ENCODE measurements at places on chromosomes 6 and 20.
A peak's percentile ranks its signal among the peaks of the same experiment; 100 is the strongest.

- DNase-seq: no peak
These were observed 36.5 kb upstream of the STK35 start for GRCh38 chr20:2065099-2065498.

DNA sequence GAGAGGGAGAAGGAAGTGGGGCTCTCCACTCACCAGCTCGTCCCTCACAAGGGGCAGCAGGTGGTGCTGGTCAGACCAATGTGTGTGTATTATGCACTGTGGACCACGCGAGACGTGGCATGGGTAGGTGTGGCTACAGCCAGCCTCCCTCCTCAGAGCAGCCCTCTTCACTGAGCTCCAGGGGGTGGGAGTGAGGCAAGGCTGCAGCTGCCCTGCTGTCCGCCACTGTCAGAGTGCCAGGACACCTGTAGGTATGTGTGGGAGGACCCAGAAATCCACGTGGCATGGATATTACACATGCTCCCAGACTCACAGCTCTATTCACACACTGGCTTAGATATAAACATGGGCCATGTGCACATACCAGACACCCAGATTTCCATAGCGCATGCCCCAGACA lies 90.3 kb downstream of the VEGFA start:
- DNase-seq: no peak

DNA sequence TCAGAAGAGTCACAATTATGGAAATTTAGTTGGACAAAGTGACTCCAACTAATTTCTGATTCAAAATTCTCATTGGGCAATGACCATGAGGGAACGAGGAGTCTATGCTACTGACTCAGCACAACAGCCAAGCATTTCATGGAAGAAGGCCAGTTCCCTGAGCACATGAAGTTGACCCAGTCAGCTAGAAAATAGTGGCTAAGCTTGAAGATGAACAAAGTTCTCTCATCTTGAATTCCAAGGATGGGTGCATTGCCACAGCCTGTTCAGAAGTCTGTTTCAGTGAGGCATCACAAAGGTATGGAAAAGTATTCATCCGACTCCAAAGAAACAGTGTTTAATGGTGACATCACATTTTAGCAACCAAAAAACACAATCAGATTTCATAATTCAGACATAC lies 676.9 kb downstream of the HACE1 start:
- no peak for DNase-seq

GRCh38 chr6:166031275-166031674 lies 136.4 kb downstream of the TBXT start:
- no peak for DNase-seq

- no peak for DNase-seq
These were observed 2.9 kb upstream of the TFB1M start for GRCh38 chr6:155317186-155317585.

- DNase-seq: no peak
These were observed 78.4 kb downstream of the PRND start for GRCh38 chr20:4800131-4800530.

DNA sequence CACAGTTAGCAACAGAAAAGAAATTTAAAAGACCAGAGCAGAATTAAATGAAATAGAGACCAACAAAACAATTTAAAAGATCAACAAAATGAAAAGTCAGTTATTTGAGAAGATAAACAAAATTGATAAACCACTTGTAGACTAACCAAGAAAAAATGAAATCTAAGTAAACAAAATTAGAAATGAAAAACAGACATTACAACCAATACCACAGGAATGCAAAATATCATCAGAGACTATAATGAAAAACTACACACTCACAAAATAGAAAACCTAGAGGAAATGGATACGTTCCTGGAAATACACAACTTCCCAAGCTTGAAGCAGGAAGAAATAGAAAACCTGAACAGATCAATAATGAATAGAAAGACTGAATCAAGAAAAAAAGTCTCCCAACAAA lies 97.8 kb downstream of the WDR27 start:
- DNase-seq: no peak

- peak; percentile 83 for DNase-seq
These were observed 14.9 kb downstream of the CST3 start for GRCh38 chr20:23622839-23623343.

- no peak for DNase-seq
These were observed 135.6 kb downstream of the SLC24A3 start for GRCh38 chr20:19347943-19348456.

DNA sequence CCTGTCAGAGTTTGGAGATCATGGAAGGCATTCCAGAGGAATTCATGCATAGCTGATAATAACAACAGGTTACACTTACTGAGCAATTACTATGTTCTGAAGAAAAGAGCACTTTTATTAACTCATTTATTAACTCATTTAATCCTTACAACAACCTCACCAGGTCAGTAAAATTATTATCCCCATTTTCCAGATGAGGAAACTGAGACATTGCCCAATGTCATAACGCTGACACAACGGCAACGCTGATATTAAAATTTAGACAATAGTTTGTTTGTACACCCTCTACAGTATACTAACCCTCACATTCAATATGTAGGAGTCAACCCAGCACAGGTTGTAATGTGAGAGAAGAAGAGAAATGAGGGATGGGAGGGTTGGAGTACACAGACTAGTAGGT lies 105.0 kb downstream of the RNGTT start:
- DNase-seq: no peak

GRCh38 chr6:92109956-92110355 lies 1309.4 kb downstream of the EPHA7 start:
- no peak for DNase-seq

DNA sequence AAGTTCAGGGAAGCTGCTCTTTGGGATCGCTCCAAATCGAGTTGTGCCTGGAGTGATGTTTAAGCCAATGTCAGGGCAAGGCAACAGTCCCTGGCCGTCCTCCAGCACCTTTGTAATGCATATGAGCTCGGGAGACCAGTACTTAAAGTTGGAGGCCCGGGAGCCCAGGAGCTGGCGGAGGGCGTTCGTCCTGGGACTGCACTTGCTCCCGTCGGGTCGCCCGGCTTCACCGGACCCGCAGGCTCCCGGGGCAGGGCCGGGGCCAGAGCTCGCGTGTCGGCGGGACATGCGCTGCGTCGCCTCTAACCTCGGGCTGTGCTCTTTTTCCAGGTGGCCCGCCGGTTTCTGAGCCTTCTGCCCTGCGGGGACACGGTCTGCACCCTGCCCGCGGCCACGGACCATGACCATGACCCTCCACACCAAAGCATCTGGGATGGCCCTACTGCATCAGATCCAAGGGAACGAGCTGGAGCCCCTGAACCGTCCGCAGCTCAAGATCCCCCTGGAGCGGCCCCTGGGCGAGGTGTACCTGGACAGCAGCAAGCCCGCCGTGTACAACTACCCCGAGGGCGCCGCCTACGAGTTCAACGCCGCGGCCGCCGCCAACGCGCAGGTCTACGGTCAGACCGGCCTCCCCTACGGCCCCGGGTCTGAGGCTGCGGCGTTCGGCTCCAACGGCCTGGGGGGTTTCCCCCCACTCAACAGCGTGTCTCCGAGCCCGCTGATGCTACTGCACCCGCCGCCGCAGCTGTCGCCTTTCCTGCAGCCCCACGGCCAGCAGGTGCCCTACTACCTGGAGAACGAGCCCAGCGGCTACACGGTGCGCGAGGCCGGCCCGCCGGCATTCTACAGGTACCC lies at the start of gene ESR1:
Gene ESR1, plus strand, starts transcription at position 170 of the 858 bp plus-strand sequence. Its CDS starts 231 bp downstream, at position 401.
- no peak for DNase-seq

DNA sequence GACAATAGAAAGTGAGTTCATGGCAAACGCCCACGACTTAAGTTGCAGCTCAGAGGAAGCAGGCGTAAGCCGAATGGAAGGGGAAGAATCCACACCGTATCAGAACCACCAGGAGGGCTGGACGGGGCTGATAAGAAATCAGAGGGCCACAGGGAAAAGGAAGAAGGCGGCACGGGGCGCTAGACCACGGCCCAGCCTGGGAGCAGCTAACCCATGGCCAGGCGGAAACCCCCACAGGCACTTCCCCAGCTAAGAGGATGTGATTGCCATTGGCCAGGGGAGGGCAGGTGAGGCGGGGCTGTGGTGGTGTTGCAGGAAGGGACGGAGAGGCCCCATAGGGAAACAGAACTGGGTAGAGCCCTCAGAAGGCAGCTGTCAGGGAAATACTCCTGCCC lies 174.0 kb upstream of the AFDN start:
- DNase-seq: no peak

DNA sequence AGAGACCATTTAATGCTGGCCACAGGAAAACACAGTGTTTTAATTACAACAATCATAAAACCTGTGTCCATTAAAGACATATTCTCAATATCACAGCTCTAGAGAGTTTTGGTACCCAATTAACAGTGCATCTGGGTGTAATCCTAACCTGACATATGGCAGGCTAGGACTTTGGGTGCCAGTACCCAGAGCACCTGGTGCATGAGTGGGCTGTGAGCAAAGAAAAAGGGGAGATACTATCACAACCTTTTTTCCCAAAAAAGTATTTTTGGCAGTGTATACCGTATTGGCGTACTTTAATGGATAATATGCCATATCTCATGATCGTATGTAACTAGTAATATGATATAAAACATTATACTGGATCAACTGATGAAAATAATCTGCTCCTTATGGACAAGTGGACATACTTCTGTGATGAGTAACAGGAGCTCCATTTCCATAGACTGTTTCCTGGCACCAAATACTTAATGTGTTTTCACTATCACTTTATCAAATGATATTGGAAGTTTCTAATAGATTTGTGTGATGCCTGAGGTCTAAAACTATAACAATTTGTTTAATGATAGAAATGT lies 91.7 kb downstream of the COL19A1 start:
- DNase-seq: no peak

DNA sequence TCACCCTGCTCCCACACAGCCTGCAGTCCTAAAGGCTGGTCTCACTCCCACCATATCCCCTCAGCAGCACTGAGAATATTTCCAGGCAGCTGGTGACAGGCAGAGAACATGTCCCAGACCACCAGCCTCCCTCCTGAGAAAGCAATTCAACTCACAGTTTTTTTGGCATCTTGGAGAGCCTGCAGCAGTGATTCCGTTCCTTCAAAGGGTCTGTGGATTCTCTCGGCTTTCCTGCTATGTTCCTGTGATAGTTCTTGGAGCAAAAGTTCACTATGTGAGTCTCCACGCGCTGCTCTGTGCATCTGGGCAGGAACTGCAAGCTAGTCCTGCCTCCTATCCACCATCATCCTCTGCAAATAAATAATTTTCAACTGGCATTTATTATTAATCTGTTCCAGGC lies 448.3 kb upstream of the HSF2 start:
- DNase-seq: no peak

DNA sequence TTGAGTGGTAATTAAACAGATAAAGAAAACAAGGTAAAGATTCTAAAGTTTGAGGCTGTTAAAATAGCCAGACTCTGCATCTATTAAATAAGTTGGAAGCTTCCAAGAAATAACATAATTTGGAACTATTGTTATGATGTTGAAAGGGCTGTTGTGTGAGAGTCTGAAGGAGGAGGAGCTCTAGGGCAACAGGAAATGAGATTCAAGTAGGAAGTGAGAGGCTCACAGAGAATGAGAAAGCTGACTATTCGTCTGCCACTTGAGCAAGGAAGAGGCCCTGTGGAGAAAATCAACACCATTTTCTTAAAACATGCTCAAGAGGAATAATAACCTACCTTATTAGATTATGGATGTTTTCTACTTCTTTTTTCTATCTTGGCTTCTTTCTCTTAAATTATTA lies 185.2 kb downstream of the SLC24A3 start:
- DNase-seq: no peak

DNA sequence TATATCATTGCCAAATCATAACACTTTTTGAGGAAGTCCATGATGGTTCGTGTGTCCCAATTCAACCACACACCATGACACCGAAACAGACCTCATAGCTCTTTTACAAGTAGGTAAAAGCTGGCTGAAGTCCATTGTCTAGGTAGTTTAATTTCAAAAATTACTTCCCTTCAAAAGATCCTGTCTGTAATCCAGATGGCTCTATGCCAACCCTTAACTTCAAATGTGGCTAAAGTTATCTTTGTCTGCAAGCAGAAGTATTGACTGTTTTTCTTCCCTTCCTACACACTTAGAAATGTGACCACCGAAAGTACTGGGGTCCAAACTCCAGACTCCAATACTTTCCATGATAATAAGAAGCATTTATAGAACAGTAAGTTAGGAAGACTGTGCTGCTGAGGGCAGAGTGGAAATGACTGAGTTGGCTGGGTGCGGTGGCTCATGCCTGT lies 8.3 kb upstream of the TIAM2 start:
- DNase-seq: no peak

DNA sequence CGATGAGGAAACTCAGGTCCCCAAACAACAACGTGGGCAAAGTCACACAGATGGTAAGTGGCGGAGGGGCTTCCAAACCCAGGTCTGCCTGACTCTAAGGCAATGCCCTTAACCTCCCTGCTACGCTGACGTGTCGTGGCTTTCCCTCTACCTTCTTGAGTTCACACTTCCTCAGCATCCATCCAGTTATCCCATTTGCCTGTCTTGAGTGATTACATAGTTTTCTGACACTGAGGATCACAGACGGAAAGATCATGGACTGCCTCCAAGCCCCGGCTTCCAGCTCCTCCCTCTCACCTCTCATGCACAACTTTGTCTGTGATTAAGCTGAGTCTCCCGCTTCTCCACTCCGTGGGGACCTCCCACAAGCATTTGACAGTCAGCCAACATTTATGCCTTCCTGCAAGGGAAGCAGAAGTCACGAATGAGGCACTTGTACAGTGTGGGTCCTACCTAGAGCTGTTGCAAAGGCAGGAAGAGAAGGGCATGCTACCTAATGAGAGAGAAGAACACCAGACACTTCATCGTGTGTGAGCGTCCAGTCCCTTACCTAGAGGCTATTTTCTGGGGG lies 33.8 kb downstream of the TBC1D7 start:
- no peak for DNase-seq

- DNase-seq: no peak
These were observed 4.7 kb downstream of the SNRNP48 start for GRCh38 chr6:7594579-7595125.

- no peak for DNase-seq
These were observed 73.5 kb downstream of the ADTRP start for GRCh38 chr6:11705069-11705468.

DNA sequence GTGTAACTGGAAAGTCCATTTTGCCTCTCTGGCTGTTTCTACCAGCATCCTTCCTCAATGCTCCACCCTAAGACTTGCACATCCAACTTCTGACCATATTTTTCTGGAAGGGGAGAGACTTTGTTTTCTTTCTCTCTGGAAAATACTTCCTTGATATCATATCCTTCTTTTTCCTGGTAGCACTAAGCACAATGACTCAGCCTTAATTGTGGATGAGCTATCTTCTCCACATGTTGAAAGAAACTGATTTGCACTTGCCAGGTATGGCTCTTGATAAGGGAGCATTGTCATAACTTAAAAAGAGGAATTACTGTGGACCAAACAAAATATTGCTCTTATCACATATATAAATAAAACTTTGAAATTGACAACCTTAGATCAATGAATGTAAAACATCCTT lies 30.1 kb upstream of the IBTK start:
- no peak for DNase-seq

DNA sequence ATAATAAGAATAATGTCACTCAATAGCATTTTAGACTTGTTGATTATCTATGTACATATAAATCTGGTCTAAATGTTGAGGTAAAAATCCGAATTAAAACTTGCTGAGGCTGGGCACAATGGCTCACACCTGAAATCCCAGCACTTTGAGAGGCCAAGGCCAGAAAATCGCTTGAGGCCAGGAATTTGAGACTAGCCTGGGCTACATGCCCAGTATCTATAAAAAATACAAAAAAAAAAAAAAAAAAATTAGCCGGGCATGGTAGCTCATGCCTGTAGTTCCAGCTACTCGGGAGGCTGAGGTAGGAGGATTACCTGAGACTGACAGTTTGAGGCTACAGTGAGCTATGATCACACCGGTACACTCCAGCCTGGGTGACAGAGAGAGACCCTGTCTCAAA lies 34.2 kb upstream of the SUPT3H start:
- DNase-seq: no peak

GRCh38 chr6:110815015-110815410 lies 256 bp downstream of the CDK19 start:
- no peak for DNase-seq

- DNase-seq: no peak
These were observed 748.7 kb downstream of the QKI start for GRCh38 chr6:164163239-164163638.
